ENCODE measurements at places on chromosomes 12 and 14.

DNA sequence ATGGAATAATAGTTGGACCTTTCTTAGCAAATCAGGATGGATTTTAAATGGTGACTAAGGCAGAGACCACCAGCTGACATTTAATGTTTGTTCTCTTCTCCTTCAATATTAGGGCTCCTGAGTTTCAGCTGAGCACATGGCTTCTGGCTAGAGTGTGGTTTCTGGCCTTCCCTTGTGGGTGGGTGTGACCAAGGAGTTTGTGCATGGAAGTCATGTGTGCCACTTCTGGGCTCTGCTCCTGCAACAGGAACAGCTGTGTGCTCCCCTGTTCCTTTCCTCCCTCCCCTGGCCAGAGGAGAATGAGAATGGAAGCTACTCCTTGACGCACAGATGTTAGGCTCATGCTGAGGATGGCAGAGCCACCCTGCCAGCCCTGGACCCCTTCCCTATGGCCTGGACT, 44.2 kb downstream of the CCDC175 start:
- no peaks in the 10 kb centered on the region for H3K36me3 ChIP-seq
- H3K4me3 ChIP-seq = no peak overlapping the region
- no peaks in the 10 kb centered on the region for H3K4me1 ChIP-seq

DNA sequence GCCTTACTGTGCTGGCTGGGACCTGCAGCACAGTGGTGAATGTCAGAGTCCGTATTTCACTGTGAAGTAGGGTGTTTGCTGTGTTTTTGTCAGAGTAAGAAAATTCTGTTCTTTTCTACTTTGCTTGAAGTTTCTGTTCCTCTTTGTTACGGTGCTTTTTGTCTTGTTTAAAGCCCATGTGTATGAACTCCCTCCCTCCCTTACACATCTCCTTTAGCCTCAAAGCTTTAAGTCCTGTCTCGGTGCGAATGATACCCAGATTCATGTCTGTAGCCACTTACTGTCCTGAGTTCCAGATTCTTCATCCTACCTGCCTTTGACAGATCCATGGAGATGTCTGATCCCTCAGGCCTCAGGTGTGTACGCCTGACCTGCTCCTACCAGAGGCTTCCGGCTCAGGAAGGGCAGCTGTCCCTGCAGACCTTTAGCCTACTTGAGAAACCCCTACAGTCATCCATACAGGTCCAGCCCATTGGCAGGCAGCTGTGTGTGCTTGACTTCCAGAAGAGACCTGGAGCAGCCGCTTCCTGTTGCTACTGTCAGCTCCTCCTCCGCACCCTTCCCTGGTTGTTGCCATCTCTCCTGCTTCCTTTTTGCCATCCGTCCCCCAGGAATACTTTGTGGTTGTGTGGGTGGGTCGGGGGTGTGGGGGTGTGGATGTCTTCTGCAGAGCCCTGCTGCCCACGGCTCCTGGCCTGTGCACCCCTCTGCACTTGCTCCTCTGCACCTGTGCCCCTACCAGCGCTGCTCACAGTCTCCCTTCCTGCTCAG, 72.9 kb downstream of the DDX51 start:
- H3K4me1 ChIP-seq = no peaks in the 10 kb centered on the region
- DNase-seq = no peak
- H3K27me3 ChIP-seq = no peaks in the 10 kb centered on the region
- H3K27ac ChIP-seq = no peak overlapping the region
- H3K36me3 ChIP-seq = no peaks in the 10 kb centered on the region

GRCh38 chr12:1766110-1766509, 54.3 kb upstream of the LRTM2 start:
- H3K36me3 ChIP-seq = no peaks in the 10 kb centered on the region
- no peak for DNase-seq
- no peak overlapping the region for H3K4me3 ChIP-seq
- no peaks in the 10 kb centered on the region for H3K27me3 ChIP-seq

DNA sequence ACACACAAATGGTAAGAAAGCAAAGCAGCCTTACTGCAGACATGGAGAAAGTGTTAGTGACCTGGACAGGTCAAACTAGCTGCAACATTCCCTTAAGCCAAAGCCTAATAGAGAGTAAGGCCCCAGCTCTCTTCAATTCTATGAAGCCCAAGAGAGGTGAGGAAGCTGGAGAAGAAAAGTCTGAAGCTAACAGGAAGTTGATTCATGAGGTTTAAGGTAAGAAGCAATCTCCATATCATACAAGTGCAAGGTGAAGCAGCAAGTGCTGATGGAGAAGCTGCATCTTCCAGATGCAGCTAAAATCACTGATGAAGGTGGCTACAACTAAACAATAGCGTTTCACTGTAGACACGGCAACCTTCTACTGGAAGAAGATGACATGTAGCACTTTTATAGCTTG, 53.5 kb downstream of the PPP1R12A start:
- H3K36me3 ChIP-seq = no peaks in the 10 kb centered on the region
- peaks cover 7% of the 10 kb centered on the region for H3K4me1 ChIP-seq
- H3K27me3 ChIP-seq = no peaks in the 10 kb centered on the region
- H3K27ac ChIP-seq = no peak overlapping the region
- H3K4me3 ChIP-seq = no peak overlapping the region

GRCh38 chr12:26090836-26091510, 33.9 kb downstream of the BHLHE41 start:
- no peak overlapping the region for H3K4me3 ChIP-seq
- H3K27ac ChIP-seq = no peak overlapping the region
- DNase-seq = no peak

DNA sequence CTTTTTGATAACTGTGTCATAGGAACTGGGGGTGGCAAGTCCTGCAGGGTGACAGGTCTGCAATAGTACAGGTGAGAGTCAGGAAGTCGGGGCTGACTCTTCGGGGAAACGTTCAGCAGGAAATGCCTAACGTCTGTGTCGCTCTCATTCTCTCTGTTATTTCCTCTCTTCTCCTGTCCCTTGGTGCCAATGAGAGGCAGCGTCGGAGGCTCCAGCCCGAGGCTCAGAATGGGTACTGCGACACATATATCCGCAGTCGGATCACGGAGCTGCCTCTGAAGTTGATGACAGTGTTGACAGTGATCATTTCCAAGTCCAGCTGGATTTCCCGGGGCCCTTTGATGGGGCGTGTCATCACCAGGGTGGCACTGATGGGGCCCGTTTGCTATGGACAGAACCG, 2.7 kb upstream of the TC2N start:
- H3K4me3 ChIP-seq = no peak overlapping the region
- no peaks in the 10 kb centered on the region for H3K27me3 ChIP-seq
- DNase-seq = no peak
- H3K36me3 ChIP-seq = no peaks in the 10 kb centered on the region
- no peak overlapping the region for H3K27ac ChIP-seq

DNA sequence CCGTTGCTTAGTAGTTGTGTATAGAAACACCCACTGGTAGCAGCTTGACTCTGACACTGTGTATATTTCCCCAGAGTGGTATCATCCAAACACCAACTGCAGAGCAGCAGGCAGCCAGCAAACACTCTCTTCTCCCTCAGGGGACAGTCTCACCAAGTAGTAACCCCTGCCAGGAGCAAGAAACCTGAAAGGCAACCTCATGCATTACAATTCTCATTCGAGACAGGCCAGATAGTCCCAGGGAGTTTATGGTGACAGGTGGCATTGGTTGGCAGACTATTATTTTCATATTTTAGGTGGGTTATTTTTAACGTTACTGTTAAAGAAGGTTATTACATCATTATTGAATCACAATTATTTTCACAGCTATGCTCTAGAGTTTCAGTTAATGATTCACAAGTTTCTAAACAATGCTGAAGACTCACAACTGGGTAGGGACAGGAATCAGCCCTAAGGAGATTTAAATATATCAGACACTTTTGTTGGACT, 222.8 kb downstream of the EGLN3 start:
- DNase-seq = no peak
- no peak overlapping the region for H3K4me3 ChIP-seq
- H3K27ac ChIP-seq = no peak overlapping the region
- peaks cover 7% of the 10 kb centered on the region for H3K4me1 ChIP-seq
- no peaks in the 10 kb centered on the region for H3K36me3 ChIP-seq

GRCh38 chr12:45232146-45232755, 16.4 kb downstream of the ANO6 start:
- no peaks in the 10 kb centered on the region for H3K27me3 ChIP-seq
- H3K27ac ChIP-seq = peak overlapping the region; percentile 94
- no peaks in the 10 kb centered on the region for H3K36me3 ChIP-seq
- DNase-seq = no peak
- H3K4me3 ChIP-seq = no peak overlapping the region

DNA sequence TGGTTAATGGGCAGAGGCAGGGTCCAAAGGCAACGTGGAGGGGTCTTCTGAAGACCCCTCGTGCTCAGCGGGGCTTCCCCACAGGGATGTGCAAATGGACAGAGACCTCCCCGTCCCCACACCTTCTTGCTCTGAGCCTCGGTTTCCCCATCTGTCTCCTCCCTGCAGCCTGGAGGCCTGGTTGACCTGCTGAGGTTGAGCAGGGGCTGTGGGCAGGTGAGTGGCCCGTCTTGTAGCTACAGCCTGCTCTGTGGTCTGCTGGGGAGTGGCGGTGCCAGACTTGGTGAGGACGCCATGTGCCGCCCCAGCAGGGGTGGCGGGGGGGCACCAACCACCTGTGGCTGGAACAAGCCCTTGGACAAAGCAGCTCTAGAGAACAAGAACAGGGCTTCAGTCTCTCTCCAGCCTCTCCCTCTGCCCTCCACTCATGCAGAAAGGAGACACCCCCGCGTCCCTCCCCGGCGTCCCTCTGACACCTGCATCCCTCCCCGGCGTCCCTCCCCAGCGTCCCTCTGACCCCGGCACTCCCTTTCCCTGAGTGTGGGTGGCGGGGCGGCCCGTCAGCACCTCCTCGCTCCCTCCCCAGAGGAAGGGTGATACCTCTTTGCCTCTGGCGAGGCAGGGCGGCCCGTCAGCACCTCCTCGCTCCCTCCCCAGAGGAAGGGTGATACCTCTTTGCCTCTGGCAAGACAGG, 83.7 kb downstream of the NOC4L start:
- H3K27me3 ChIP-seq = peaks cover 10% of the 10 kb centered on the region
- H3K4me1 ChIP-seq = no peaks in the 10 kb centered on the region
- no peak overlapping the region for H3K27ac ChIP-seq
- no peak for DNase-seq
- no peaks in the 10 kb centered on the region for H3K36me3 ChIP-seq

- peak; percentile 5 for DNase-seq
- no peaks in the 10 kb centered on the region for H3K27me3 ChIP-seq
- H3K4me1 ChIP-seq = no peaks in the 10 kb centered on the region
- H3K4me3 ChIP-seq = no peak overlapping the region
These were observed 201.2 kb downstream of the FLRT2 start for GRCh38 chr14:85731186-85731585.

GRCh38 chr12:89235189-89235993, 116.9 kb downstream of the DUSP6 start:
- DNase-seq = no peak
- H3K36me3 ChIP-seq = no peaks in the 10 kb centered on the region
- no peaks in the 10 kb centered on the region for H3K4me1 ChIP-seq
- H3K4me3 ChIP-seq = no peak overlapping the region
- no peaks in the 10 kb centered on the region for H3K27me3 ChIP-seq

GRCh38 chr12:46374310-46374709, 1.7 kb upstream of the SLC38A2 start:
- peaks cover 14% of the 10 kb centered on the region for H3K4me1 ChIP-seq
- H3K27me3 ChIP-seq = no peaks in the 10 kb centered on the region
- no peak overlapping the region for H3K4me3 ChIP-seq
- no peak for DNase-seq
- H3K36me3 ChIP-seq = peaks cover 4% of the 10 kb centered on the region

- H3K27ac ChIP-seq = no peak overlapping the region
- no peak overlapping the region for H3K4me3 ChIP-seq
- H3K27me3 ChIP-seq = no peaks in the 10 kb centered on the region
- no peaks in the 10 kb centered on the region for H3K36me3 ChIP-seq
- H3K4me1 ChIP-seq = no peaks in the 10 kb centered on the region
- no peak for DNase-seq
These were observed 48.9 kb downstream of the GALNT8 start for GRCh38 chr12:4769073-4769472.

GRCh38 chr12:50257236-50258166, 25.8 kb downstream of the LIMA1 start:
- H3K27ac ChIP-seq = peak overlapping the region; percentile 52
- no peaks in the 10 kb centered on the region for H3K36me3 ChIP-seq
- no peaks in the 10 kb centered on the region for H3K27me3 ChIP-seq
- peak; percentile 38 for DNase-seq
- H3K4me1 ChIP-seq = peaks cover 31% of the 10 kb centered on the region
- H3K4me3 ChIP-seq = no peak overlapping the region

GRCh38 chr14:71704210-71704609, 228.0 kb upstream of the RGS6 start:
- H3K27me3 ChIP-seq = no peaks in the 10 kb centered on the region
- DNase-seq = no peak
- peaks cover 4% of the 10 kb centered on the region for H3K4me1 ChIP-seq
- no peak overlapping the region for H3K4me3 ChIP-seq

- no peak overlapping the region for H3K27ac ChIP-seq
- no peaks in the 10 kb centered on the region for H3K27me3 ChIP-seq
- no peak for DNase-seq
- H3K36me3 ChIP-seq = no peaks in the 10 kb centered on the region
- peaks cover 27% of the 10 kb centered on the region for H3K4me1 ChIP-seq
These were observed 228.1 kb downstream of the ANO2 start for GRCh38 chr12:5716976-5717375.

DNA sequence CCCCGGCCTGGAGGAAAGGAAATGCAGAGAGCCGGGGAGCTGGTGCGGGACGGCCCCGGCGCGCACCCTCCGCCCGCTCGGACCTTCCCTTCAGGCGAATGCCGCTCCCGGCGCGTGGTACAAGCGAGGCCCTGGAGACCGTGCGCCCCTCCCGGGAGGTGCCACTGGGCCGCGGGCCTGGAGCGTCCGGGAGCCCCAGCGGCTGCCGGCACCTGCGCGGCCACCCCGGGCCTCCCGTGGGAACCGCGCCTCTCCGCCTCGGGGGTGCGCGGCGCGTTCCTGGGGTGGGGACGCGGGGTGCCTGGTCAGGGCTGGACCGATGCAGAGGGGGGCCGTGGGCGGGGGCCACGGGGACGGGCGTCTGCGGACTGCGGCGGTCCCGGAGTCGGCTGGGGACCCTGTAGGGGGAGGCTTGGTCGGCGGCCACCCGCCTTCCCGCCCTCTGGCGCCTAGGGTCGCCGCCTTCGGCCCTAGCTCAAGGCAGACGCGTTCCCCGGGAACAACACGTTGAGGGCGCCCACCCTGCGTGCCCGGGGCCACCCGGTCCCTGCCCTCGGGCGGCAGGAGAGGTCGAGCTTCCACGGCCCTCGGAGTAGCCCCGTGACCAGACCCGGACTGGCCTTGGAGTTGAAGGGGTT, 599 bp downstream of the PAPLN start:
- DNase-seq = peak; percentile 41
- peak overlapping the region; percentile 25 for H3K4me3 ChIP-seq
- H3K4me1 ChIP-seq = peaks cover 53% of the 10 kb centered on the region
- no peaks in the 10 kb centered on the region for H3K36me3 ChIP-seq
- no peak overlapping the region for H3K27ac ChIP-seq

DNA sequence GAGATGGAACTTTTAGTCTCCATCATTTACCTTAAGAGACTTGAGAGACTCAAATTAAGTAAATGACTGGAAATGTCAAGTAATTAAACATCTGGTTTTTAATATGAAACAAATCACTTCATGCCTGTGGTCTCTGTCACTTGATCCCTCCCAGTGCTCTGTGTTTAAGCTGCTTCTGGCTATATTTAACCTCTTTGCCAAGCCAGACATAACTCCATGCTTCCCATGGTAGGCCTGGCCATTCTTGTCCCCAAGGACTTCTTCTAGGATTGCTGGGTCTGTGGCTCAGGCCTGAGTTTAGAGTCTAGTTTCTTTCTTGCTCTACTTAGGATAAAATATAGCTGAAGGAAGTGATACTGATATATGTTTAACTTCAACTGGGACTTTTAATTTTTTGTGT, 1013.6 kb downstream of the FLRT2 start:
- no peak for DNase-seq
- H3K27me3 ChIP-seq = no peaks in the 10 kb centered on the region
- H3K36me3 ChIP-seq = no peaks in the 10 kb centered on the region
- H3K27ac ChIP-seq = no peak overlapping the region
- no peaks in the 10 kb centered on the region for H3K4me1 ChIP-seq
- H3K4me3 ChIP-seq = no peak overlapping the region
